ENCODE measurements at places on chromosomes 6 and 20.
A peak's percentile ranks its signal among the peaks of the same experiment; 100 is the strongest.

DNA sequence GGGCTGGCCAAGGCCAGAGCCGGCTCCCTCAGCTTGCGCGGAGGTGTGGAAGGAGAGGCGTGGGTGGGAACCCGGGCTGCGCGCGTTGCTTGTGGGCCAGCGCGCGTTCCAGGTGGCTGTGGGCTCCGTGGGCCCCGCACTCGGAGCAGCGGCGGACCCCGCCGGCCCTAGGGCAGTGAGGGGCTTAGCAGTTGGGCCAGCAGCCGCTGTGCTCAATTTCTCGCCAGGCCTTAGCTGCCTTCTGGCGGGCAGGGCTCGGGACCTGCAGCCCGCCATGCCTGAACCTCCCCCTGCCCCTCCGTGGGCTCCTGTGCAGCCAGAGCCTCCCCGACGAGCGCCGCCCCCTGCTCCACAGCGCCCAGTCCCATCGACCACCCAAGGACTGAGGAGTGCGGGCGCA is 108.4 kb downstream of the GMPR start:
- DNase-seq: no peak

DNA sequence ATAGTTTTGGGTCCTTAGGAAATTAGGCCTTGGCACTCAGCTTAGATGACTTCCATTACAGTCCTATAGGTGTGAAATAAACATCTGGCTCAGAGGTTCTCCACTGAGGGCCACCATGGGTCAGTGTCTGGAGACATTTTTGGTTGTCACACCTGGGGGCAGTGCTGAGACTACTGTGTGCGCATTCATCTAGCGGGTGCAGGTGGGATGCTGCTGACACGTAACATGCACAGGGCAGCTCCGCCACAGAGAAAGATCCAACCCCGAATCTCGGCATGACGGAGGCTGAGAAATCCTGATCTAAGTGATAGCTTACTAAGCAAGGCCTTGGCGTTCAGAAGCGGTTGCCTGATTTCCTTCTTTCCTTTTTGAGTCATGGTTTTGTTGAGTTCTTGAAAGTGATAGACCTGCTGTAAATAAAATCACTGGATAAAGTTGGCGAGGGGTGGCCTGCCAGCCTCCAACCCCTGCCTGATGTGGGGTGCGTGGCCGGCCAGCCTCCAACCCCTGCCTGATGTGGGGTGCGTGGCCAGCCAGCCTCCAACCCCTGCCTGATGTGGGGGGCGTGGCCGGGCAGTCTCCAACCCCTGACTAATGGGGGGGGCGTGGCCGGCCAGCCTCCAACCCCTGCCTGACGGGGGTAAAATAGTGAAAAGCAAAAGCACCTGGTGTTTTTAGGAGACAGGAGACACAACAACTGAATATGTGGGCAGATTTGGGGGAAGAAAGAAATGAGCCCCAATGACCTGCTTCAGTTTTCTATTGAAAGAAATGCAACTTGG is 158.1 kb downstream of the CDH26 start:
- no peak for DNase-seq

- DNase-seq: peak; percentile 55
Observed at GRCh38 chr20:44460795-44461141, 14.9 kb upstream of the TTPAL start.

GRCh38 chr6:89723046-89723445 is 84.5 kb upstream of the LYRM2 start:
- no peak for DNase-seq

DNA sequence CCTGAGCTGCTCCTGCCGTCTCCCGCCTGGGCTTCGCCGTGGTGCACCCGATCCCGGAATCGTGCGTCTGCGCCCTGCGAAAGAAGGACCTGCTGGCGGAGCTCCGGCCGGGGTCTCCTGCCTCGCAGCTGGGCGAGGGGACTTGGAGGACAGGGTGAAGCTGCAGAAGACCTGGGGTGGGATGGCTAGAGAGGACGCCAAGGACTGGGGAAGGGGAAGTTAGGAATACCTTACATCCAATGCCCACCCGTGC is 150.2 kb downstream of the PRL start:
- DNase-seq: peak; percentile 39

GRCh38 chr6:142255785-142256184 is 46.0 kb upstream of the ADGRG6 start:
- DNase-seq: no peak

DNA sequence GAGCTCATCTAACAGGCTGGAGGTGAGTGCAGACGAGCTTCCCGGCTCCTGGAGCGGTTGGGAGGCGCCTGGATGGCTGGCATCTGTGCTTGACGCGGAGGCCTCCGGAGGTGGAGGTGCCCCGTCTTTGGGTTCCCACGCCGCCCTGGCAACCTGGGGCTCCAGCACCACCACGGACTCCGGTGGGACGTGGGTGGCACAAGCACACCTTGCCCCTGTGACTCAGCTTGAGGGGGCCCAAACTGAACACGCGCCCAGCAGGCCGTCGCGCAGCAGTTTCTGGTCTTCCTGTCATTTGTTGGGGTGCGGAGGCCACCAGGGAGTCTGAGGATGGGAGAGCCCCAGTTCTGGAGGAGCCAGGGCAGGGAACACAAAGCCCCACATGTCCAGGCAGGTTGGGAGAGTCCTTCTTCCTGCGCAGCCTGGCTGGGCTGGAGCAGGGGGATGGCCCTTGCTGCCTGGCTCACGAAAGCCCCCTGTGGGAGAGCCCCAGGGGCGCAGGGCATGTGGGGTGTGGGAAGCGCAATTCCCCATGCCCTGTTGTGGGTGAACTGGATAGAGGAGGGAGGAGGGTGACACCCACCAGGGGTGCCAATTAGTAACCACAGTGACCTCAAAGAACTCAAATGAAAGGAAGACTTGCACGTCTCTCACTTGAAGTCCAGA is 1378.6 kb upstream of the DEFB115 start:
- no peak for DNase-seq

DNA sequence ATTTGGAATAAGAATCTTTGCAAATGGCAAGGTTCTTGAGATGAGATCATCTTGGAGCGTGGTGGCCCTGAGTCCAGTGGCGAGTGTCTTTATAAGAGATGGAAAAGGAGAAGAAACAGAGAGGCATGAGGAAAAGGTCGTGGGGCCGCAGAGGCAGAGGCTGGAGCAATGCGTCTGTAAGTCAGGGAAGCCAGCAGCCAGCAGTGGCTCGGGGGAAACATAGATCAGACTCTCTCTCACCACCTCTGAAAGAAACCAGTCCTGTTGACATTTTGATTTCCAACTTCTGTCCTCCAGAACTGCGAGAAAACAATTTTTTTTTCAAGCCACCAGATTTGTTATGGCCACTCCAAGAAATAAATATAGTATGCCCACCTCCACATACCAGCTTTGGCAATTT is 226.6 kb downstream of the TFAP2C start:
- no peak for DNase-seq

DNA sequence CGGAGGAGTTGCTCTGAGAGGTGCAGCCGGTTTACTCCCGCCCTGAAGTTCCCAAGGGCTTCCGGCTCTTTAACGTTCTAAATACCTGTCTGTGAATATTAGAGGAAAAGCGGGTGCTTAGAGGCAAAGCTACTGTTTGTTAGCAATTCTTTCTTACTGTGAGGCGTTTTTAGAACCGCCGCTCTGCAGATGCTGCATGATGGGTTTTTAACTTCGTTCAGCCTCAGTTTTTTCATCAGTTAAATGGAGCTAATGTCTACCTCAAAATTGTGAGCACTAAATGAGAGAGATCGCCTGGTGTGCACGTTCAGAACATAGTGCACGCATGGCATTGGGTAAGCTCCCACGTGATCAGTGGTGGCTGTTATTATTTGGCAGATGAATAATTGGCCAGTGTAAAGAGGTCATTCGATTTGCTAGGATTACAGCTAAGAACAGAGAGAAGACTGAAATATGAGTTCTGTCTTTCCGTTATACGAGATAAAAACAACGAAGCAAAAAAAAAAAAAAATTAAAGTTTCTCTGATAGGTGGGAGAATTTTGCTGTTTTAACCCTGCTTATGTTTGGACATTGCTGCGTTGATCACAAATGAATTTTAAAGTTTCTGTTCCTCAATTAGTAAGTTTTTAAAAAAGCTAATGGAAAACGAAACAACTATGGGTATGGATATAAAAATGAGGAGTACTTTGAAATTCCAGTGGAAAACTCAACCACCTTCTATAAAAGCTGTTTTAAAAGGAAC is 660 bp upstream of the TFB1M start:
- peak; percentile 88 for DNase-seq

GRCh38 chr6:64522859-64523258 is 887.3 kb downstream of the PHF3 start:
- no peak for DNase-seq
